Kidney capillary endothelial cell (primary cell): ENCODE measurements at places on chromosomes 13 and 19.

DNA sequence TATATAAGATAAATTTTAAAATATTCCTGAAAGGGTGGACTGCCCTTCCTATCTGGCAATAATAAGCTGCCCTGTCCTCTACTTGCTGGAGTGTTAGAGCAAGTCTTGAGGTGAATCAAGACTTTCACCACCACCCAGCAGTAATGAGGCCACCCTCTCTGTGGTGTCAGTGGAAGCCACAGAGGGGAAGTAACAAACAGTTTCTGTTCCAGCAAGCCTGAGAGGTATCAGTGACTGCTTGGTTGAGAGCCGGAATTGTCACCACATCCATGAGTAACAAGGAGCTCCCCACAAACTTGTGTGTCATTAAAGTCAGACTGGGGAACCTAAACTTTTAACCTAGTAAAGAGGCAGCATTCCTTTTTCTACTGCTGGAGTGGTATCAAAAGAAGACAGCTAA, 532.7 kb upstream of the SPRY2 start:
- no peak for DNase-seq

GRCh38 chr13:110183910-110184309, 123.0 kb downstream of the COL4A1 start:
- no peak for DNase-seq

DNA sequence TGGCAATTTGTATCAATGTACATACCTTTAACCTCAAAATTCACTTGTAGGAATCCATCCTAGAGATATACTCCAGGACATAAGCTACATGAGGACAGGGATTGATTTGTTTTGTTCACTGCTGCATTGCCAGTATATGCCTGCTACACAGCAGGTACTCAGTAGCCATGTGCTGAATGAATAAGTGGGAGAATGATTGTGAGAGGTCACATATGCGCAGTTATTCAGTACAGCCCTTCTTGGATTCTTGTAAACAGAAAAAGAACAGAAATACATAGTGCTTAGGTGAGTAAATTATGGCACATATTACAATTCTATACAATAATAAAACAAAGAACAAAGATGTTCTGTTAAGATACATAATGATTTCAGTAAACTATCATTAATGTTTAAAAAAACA, 133.3 kb downstream of the RNF17 start:
- DNase-seq, result no peak

DNA sequence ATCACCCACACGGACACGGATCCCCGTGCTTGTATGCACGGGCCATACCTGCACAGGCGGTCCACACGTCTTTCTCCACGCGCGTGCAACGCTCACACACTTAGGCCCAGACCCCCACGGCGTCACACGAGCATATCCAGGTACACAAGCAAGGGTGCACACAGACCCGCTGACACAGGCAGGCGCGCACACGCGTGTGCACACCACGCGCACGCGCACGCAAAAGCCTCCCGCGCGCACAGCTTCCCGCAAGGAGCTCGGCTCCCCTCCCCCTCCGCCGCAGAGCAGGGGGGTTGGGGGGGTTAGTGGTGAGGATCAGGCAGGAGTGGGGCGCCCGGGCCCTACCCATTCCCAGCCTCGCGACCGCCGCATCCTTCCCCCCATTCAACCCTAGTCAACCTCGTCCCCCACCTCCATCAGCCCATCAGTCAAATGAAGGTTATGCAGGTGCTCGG, 407 bp downstream of the RAB3A start:
- DNase-seq, result no peak

- no peak for DNase-seq
Measured at GRCh38 chr19:932648-933552, 7.1 kb downstream of the ARID3A start.

DNA sequence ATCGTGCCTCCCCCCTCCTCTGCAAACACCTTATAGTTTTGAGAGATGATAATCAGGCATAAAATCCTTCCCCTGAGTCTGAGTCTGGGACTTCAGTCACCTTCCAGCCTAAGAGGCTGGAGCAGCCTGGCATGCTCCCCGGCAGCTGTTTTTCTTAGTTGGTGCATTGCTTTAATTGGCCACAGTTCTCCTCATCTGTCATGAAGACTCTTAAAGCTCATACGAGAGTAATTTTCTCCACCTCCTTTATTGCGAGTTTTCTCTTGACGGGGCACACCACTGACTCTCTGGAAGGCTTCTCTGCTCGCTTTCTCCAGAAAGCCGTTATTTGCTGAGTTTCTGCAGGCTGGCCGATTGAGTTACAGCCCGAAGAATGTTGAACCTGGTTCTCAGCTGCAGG, 310.5 kb downstream of the ATP8A2 start:
- no peak for DNase-seq

DNA sequence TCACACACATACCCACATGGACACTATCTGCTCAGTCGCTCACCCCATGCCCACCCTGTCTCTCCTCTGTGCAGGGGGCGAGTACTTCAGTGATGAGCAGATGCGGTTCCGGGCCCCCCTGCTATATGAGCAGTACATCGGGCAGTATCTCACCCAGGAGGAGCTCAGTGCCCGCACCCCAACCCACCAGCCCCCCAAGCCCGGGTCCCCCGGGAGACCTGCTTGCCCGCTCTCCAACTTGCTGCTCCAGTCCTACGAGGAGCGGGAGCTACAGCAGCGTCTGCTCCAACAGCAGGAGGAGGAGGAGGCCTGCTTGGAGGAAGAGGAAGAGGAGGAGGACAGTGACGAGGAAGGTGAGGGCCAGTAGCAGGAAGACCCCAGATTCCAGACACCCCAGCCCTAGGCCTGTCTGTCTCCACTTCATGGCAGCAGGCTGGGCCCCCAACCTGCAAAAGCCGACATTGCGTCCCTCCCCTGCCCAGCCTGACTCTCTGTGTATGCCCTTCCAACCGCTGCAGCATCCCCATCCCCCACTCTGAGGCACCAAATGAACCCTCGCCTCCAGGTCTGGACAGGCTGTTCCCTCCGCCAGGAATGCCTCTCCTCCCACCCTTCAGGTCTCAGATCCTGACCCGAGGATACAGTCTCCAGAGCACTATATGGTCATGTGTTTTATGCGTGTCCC, 9.7 kb downstream of the CCDC97 start:
- DNase-seq, result no peak

DNA sequence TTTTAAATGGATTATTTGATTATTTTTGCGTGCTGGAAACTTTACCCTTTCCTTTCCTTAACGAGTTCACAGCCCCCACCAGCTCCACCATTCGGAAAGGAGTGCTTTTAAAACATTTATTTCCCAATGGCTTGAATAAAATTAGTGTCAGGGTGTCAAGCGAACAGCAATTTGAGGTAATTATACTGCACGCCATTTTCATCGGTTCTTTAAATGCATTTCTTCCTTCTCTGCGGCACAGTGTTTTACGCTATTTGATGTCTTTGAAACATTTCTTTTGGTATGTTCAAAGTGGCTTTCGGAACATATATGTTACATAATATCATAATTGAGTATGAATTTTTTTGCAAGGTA, 309 bp upstream of the SLITRK1 start:
- DNase-seq, result no peak

GRCh38 chr19:12936582-12936981, 1.8 kb upstream of the CALR start:
- no peak for DNase-seq

GRCh38 chr13:71645467-71645866, 221.5 kb downstream of the DACH1 start:
- no peak for DNase-seq

DNA sequence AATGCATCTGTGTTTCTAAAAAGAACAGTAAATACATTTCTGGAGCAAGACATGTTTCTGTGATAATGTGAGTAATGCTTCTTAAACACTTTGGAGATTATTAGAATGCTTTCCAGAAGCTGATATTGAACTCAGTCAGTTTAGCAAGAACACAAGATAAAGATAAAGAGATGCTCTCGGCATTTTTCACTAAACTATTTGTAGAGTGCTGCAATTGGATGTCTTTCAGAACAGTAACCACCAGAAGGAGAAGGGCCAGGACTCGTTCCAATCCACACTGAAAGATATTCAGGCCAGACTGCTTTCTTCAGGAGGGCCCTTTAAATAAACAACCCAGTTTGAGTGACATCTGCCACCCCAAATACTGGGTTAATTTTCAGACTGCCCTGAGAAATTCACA, 456.0 kb downstream of the TBC1D4 start:
- no peak for DNase-seq

DNA sequence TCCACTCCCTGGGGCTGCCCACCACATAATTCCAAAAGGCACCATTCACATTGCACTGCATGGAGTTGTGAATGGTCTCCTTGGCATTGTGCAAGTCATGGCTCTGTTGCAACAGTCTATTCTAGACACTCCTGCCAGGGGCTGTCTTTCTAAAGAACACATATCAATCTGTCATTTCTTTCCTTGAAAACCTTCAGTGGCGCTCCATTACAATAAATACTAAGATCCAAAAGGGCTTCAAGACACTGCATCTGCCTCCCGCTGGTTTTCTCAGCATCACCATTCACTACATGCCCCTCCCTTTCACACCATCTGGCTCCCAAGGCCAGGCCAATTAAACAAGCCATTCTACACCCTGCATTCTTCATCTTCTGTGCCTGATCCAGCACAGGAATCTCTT, 32.2 kb upstream of the TM9SF2 start:
- no peak for DNase-seq

GRCh38 chr13:49530457-49530856, 34.7 kb downstream of the PHF11 start:
- DNase-seq, result no peak

GRCh38 chr13:99974296-99974938, 2.9 kb upstream of the ZIC5 start:
- no peak for DNase-seq

- DNase-seq, result no peak
Measured at GRCh38 chr19:18613589-18614234, 1.0 kb downstream of the TMEM59L start.

GRCh38 chr13:38630780-38631179, 56.1 kb upstream of the FREM2 start:
- no peak for DNase-seq

GRCh38 chr19:10339380-10339960, at the start of gene ICAM3:
Gene ICAM3, minus strand, starts transcription at chr19:10339624. Its CDS starts 10 bp downstream, at chr19:10339614.
- DNase-seq, result no peak

GRCh38 chr19:308471-309205, 17.4 kb upstream of the PLPP2 start:
- DNase-seq, result no peak

DNA sequence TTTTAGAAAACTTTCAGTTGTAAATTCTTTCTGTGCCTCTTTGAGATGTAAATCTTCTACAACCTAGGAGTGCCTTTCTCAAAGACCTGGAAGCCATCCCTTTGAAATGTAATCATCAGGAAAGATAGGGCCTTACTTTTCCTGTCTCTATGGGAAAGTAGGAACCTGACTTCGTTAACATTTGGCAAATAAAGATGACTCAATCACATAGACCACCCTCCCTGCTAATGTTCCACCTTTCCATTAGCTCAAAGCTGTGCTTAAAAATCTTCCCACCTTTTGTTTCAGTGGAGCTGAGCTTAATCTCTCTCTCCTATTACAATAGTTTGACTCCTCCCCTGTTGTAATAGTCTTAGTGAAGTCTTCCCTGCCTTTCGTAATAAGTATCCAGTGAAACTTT, 247.7 kb downstream of the OLFM4 start:
- DNase-seq, result no peak

DNA sequence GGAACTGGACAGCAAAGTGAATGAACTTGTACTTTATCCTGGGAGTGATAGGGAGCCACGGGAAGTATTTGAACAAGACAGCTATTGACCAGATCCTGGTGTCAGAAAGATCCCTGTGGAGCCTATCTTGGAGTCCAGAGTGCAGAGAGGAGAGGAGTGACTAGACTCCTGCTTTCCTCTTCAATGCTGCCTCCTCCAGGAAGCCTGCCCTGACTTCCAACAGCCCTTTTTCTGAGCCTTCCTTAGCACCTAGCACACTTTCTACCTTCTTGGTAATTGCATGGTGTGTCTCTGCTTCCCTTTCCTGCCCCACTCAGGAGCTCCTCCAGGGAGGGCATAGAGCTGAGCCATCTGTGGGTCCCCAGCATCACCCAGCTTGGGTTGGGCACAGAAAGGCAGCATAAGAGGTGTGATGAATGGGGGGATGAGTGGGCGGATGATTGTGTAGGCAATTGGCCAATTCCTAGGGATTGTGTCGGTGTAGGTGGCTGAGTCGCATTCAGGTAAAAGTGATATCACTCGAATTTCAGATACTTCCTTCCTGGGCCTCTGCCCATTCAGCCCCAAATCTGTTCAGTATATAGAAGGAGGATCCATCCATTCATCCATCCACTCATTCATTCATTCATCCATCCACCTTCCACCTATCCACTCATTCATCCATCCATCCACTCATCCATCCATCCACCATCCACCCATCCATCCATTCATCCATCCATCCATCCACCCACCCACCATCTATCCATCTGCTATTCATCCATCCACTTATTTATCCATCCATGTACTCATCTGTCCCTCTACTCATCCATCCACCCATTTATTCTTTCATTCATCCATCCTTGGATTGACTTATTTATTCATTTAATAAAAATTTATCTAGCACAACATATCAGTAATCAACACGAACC, 26.9 kb downstream of the CYP4F22 start:
- DNase-seq, result no peak

DNA sequence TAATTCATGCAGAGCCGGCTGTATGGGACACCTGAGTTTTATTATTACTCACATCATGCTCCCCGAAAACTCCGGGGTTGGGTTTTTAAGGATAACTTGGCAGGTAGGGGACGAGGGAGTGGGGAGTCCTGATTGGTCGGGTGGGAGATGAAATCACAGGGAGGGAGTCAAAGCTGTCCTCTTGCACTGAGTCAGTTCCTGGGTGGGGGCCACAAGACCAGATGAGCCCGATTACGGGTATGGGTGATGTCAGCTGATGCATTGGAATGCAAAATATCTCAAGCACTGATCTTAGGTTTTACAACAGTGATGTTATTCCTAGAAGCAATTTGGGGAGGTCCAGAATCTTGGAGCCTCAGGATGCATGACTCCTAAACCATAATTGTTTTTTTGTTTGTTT, 18.6 kb upstream of the COG3 start:
- DNase-seq, result no peak

DNA sequence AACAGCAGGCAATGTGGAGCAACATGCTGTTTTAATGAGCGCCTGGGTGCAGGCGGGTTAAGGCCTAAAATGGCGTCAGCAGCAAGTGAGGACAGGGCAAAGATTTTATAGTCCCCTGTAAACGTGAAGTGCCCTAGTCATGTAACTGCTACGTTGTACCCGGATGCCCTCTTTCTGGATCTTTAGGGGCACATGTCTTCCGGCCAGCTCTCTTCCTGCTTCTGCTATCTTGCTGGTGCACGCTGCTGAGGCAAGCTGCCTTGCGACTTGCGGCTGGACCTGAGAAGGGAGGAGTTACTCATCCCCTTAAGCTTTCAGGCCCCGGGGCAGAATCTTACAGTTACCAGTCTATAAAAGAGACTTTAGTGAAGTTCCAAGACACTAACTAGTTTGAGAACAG, 303.6 kb upstream of the DACH1 start:
- DNase-seq, result no peak
